ENCODE measurements at places on chromosomes 16 and 17.

- DNase-seq: no peak
These were observed 123.8 kb downstream of the DNAH3 start for GRCh38 chr16:21026846-21027245.

DNA sequence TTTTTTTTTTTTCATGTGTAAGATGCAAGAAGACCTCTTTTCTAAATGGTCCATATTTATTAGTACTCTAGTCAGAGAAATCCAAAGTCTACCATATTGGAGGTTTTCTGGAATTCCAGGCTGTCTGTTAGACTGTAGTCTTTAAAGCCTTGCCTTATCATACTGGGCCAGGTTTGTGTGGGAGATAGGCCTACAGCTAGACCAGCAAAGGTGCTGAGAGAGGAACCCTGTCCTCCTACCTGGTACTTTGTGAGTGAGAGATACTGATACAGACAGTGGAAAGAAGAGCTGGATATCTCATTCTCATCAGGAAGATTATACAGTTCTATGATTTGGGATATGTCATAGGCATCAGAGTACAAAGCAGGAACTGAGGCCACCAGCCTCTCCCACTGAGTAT lies 8.1 kb downstream of the RHOT1 start:
- no peak for DNase-seq

DNA sequence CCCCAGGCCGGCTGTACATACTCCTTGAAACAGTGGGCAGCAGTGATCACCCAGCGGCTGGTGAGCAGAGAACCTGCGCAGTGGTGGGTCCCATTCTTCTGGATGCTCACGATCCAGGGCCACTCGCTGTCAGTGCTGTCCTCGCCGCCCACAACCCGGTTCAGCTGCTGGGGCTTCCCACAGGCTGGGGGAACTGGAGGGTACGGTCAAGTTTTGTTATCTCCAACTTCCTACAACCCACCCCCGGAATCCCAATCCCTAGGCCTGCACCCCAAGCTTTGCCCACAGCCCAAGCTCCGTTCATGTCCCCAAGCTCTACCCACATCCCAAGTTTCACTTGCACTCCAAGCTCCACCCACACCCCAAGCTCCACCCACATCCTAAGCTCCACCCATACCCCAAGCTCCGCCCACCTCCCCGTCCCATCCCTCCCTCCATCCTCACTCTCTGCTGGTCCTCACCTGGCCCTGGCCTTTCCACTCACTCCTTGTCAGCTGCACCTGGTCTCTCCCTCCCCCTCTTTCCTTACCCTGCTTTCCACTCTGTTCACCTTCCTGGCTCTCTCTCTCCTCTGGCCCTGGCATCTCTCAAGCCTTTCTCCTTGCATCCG lies 1.8 kb downstream of the PRSS22 start:
- DNase-seq: no peak

DNA sequence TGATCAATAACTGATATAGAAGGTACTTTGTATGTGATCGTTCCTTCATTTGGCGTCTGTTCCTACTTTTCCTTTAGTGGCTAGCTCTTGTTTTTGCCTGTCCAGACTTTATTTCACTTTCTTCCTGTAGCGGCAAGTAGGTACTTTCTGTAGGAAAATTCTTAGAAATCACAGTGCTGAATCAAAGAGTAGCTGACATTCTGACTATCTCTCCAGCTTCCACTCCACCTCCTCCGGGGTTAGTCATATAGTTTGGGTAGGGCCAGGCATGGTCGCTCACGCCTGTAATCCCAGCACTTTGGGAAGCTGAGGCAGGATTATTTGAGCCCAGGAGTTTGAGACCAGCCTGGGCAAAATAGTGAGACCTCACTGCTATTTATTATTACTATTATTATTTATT lies 29.9 kb upstream of the PAFAH1B1 start:
- no peak for DNase-seq

DNA sequence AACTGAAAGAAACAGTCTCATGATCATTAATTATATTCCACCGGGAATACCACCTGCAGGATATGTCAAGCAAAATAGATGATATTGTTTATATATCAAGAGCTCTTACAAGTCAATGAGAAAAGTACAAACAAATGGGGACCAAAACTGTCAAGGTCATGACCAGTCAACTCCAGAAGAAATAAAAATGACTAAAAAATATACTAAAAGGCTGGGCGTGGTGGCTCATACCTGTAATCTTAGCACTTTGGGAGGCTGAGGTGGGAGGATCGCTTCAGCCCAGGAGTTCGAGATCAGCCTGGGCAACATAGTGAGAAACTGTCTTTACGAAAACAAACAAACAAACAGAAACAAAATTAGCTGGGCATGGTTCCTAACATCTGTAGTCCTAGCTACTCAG lies 49.8 kb upstream of the SCNN1B start:
- DNase-seq: no peak

DNA sequence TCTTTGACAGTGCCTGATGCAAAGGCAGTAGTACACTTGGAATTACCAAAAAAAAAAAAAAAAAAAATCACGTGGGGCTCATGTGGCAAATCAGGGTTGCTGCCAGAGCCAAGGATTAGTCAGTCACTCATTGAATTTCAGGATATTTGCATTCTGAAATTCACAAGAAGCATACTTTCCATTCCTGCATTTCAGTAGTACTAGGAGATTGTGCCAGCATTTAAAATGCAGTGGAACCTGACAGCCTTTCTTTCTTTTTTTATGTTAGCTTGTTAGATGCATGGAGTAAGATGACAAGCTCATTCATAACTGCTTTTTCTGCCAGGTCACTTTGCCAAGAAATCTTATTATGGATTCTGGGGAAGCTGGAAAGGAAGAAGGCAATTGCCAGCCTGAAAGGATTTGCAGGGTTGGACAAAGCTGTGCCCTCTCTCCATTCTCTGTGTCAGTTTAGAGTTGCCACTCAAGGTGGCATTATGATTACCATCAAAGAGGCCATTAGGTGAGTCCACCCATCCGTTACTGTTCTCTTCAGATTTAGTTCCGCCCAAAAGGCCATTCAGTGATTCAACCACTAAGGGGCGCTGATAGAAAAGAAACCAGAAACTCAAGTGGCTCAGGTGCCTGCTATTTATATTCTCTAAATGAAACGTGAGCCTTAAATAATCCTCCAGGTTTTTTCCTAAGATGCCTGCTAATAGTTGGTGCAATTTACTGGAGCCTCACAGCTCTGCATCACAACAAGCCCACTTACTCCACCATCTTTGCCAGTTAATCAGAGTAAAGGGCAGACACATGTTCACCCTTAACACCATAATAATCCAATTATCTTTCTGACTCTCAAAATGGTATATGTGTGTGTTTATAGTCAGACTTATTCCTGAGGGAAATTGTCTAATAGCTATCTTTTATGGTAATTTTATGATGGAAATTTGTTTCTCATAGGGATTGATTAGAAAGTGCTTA lies 59.0 kb downstream of the TANGO6 start:
- DNase-seq: no peak

Measured in stimulated activated CD8-positive, alpha-beta memory T cell treated with anti-CD3 and anti-CD28 coated beads, Interleukin-4, amount 100 ng/mL, for 1 hour (primary cell).